AG04450 (cell line): ENCODE measurements at places on chromosomes 3 and 15.

DNA sequence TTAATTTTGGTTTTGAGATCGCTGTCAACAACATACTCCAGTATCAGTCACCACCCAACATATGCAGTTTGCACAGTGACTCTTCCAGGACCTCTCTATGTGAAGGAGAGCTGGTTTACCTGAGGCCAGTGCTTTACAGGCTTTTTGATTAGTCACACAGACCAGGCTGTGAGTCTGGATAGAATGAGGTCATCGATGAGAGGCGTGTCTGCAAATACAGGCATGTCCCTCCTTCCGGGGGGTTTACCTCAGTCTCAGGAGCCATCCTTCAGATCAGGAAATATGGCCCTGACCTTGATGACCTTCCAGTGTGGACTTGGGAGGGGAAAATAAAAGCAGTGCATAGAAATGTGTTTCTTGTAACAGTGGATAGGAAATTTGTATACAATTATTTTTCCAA lies 46.9 kb downstream of the KBTBD12 start:
- no peak for DNase-seq

- DNase-seq: no peak
These were observed 3.7 kb upstream of the PLA2G4F start for GRCh38 chr15:42160136-42160535.

- no peak for DNase-seq
These were observed 260.2 kb downstream of the KLF13 start for GRCh38 chr15:31586841-31587240.

DNA sequence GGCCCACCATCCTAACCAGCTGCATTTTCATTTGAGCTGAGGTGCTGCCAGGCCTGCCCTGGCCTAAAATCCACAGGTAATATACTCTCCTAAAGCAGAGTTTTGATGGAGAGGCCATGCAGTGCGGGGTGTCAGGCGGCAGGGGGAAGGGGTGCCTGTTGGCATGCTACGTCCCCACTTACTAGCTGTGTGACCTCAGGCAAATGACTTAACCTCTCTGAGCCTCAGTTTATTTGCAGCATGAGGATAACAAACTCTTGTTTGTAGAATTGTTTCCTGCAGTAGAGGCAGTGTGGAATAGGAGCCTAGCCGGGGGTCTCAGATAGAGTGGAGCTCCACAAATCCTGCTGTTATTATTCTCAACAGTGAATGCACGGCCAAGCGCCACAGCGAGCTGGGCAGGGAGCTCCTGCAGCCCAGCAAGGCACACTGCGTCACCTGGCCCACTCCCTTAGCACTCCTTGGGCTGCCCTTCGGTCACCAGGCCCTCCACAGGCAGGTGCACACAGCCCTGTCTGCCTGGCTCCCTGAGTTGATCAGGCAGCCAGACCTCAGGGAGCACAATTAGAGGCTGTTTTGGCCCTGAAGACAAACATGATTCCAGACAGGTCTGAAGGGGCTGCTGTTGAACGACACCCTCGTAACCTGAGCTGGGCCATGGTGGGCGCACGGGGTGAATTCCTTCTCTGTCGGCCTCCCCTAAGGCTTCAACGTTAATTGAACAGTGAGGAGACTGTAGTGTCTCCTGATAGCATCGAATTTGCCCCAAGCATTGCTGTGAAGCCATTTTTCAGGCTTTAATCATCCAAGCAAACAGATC lies 248.8 kb upstream of the LYSMD4 start:
- DNase-seq: no peak

- peak; percentile 34 for DNase-seq
These were observed 59.4 kb downstream of the SLC6A6 start for GRCh38 chr3:14461748-14462324.
